A549 treated with dexamethasone at 1 μM for 4 hours (cell line): ENCODE measurements at places on chromosomes 4 and X. TPM values are rescaled to one million over a fixed set of nuclear protein-coding genes. Genes with fewer than 3 reads are reported as not detected.

Gene TMEM164
- total RNA-seq: 82.4 to 111 TPM (median 108 TPM) in 5 replicates

Gene XAGE3
- total RNA-seq: not detected in 5 replicates

Gene ZNF711
- total RNA-seq: 0.76 to 1.1 TPM (median 0.86 TPM) in 5 replicates

Gene REPS2
- 0.65 to 1.9 TPM (median 1.4 TPM) in 5 replicates for total RNA-seq

Gene HELQ
- total RNA-seq: 3.2 to 5.6 TPM (median 5.1 TPM) in 5 replicates

Gene TMPRSS11A
- not detected in 5 replicates for total RNA-seq

Gene KIF4A
- total RNA-seq: 23.8 to 29.9 TPM (median 27.9 TPM) in 5 replicates

Gene SLBP
- total RNA-seq: 62.3 to 98.1 TPM (median 66.4 TPM) in 5 replicates

Gene ARHGEF38
- total RNA-seq: not detected in 5 replicates

Gene ODAPH
- total RNA-seq: 0.14 TPM in 1 of 5 replicates, not detected in the others

Gene NXT2
- 7.9 to 10.7 TPM (median 9.1 TPM) in 5 replicates for total RNA-seq

Gene TMEM271
- not detected in 5 replicates for total RNA-seq

Gene AREG
- 23.1 to 24.2 TPM (median 23.8 TPM) in 5 replicates for total RNA-seq
